ENCODE measurements at places on chromosomes 4 and X.

DNA sequence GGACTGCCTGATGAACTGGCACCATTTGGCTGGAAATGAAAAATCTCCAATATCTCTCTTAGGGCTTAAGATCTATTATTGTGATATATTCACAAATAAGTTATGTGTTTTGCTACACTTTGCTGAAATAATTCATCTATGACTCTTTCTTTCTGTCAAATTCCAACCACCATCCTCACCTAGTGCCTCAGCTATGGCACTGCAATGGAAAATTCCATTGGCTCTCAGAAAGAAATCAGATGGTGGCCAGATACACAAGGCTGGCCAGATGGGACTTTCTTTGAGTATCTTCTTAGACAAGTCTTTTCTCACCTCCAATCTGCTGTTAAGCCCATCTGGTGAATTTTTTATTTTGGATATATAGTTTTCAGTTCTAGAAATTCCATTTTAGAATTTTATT lies 28.0 kb downstream of the NAT8L start:
- DNase-seq: no peak

DNA sequence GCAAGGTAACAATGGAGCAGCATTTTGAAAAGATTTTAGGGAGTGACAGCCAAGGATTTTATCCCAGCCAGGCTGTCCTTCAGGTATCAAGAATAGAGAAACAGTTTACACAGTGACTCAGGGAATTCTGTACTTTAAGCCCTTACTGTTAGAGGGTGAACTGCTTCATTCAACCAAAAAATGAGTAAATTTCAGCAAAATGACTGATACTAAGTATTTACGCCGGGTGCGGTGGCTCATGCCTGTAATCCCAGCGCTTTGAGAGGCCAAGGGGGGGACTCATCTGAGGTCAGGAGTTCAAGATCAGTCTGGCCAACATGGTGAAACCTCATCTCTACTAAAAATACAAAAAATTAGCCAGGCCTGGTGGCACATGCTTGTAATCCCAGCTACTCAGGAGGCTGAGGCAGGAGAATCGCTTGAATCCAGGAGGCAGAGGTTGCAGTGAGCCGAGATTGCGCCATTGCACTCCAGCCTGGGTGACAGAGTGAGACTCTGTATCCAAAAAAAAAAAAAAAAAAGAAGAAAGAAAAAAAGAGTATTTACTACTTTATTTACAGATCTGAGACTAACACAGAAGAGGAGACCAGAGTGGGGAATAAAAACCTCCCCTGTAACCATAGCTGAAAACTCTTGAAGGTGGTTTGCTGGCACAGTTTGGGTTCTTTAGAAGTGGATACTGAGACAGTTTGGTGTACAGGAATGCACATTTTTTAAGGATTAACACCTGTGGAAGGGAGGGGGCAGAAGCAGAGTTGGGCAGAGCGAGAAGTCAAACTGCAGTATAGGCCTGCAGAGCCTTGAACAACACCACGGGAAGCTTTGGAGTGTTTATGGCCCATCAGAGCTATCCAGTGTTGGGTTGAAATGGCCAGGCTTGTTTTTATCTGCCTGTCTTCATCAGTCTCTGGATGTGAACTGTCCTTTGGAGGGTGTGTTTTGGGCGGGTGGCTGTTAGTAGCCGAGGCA lies 40.5 kb downstream of the TMEM131L start:
- no peak for DNase-seq

GRCh38 chr4:177264788-177265422 lies 44.8 kb upstream of the NEIL3 start:
- no peak for DNase-seq

- DNase-seq: no peak
Observed at GRCh38 chr4:183576701-183577404, 72.0 kb downstream of the ING2 start.

DNA sequence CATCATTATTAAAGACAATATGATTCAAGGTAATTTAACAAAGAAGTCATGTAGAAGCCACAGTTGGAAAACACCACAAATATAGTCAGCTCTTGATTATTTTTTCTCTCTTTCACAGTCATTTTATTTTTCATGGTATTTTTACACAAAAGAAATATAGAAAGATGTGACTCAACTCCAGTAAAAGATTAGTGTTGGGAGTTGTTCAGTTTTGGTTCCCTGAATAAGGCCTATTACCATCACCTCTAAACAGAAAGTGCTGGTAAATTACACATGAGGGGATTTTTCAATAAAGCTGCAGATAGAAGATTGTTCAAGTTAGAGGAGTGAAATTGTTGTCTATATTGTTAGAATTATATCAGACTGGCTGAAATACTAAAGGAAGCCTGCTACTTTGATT lies 107.0 kb downstream of the DDIT4L start:
- no peak for DNase-seq

GRCh38 chr4:76502886-76503285 lies 67.9 kb downstream of the SHROOM3 start:
- no peak for DNase-seq

GRCh38 chrX:121853762-121854613 lies 806.6 kb downstream of the GLUD2 start:
- no peak for DNase-seq

- no peak for DNase-seq
Observed at GRCh38 chr4:112119353-112119783, 25.9 kb upstream of the FAM241A start.

DNA sequence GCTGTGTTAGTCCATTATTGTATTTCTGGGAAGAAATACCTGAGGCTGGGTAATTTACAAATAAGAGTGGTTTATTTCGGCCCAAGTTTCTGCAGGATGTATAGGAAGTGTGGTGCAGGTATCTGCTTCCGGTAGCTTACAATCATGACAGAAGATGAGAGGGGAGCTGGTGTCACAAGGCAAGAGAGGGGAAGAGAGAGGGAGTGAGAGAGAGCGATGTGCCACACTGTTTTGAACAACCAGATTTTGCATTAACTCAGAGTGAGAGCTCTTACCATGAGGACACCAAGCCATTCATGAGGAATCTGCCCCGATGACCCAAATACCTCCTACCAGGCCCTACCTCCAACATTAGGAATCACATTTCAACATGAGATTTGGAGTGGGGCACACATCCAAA lies 627.6 kb upstream of the FRG1 start:
- DNase-seq: no peak

DNA sequence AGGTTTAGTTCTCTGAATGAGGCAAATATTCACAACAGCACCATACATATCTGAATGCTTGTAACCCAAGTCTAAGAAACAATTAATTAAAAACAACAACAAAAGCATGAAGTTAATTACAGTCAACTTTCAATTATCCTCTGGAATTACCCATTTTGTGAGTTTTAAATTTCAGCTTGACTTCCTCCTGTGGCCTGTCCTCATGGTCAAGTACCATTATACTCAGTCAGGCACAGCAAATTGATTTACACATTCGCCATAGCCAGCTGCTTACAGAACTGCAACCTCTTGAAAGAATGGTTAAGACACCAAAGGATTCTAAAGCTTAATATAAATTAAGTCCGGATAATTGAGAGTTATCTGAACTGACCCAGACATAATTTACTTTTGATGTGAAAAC lies 306.5 kb downstream of the CAMK2D start:
- no peak for DNase-seq

DNA sequence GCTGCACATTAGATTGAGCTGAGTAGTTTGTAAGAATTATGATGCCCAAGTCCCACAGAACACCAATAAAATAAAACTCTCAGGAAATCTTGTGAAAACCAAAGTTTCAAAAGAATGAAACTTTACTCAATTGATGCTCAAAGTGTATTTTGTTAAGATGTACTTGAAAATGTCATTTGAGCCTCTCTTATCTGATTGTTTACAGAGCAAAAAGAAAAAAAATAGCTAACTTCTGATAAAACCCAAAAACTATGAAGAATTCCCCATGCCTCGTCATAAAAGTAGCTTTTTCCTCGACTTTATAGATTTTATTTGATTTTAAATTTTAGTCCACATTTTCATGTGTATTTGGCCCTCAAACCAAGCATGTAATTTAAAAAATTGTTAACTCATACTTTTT lies 521.5 kb upstream of the FTHL17 start:
- DNase-seq: no peak

GRCh38 chr4:102726068-102726467 lies 34.7 kb downstream of the MANBA start:
- no peak for DNase-seq

- no peak for DNase-seq
Observed at GRCh38 chr4:126168484-126168883, 853.7 kb downstream of the FAT4 start.

DNA sequence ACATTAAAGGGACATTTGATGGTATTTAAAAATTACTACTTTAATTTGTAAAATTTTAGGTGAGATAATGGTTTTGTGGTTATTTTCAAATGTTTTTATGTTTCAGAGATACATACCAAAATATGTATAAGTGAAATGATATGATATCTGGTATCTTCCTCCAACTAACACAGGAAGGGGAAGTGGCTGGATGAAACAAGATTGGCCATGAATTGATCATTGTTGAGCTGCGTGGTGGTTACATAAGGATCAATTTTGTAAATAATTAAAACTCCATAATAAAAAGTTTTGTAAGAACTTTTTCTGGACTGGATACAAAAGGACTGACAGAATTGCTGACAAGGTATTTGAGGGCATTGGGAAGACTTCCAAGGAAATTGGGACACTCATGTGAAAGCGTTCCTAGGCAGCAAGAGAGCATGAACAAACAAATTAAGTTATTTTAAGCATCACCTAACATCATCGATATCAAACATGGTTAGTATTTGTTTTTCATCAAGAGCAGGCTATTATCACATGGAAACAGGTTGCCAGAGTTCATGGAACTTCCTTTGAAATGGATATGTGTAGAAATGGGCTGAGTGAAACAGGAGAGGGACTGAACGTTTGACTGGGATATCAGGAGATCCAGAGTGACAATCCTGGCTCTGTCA lies 4.4 kb upstream of the PGM2 start:
- DNase-seq: no peak

DNA sequence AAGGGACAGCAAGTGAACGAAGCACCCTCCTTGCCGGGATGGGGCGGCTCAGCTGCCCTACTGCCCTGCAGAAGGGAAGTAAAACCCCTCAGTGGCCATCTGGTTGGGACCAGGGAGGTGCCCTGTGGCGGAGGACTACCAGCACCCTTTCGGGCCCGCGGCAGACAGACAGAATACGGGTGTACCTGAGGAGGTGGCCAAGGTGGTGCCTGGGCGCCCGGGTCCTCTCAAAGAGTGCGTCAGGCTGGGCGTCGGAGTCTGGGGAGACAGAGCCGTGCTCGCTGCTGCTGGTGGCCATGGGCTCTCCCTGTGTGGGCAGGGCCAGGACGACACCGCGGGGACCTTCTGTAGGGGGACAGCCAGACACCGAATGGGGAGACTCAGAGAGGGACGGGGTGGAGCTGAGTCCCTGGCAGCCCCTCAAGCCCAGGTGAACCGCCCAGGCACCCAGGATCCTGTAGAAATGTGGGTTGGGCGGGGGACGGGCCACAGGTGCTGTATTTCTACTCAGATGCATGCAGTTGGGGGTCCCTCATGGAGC lies 29.7 kb downstream of the PDHA1 start:
- no peak for DNase-seq

DNA sequence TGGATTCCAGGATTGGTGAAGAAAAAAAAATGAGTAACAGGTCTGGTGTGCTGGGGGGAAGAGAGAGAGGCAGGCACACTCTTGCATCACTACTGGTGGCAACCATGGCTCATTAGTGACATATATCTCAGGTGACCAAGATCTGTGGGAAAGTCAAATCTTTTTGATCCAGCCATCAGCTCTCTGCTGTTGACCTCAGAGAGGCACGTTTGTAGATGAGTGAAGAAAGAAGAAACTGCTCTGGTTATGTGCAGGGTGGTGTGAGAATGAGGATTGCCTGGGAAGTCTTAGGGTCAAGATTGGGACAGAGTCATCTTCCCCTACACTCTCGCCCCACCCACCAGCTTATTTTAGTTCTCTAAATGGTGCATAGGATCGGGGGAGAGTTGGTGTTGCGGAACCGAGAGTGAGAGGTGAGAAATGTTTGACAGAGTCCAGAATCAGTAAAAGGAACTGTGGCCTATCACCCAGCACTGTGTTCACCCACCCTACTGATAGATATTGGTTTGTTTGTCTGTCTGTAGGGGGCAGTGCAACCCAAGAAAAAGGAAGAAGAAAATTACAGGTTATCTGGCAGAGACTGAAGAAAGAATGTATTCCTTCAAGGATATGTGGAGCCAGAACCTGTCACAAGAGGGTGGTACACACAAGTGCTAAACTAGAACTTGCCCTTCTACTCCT lies 21.9 kb downstream of the ARMCX6 start:
- no peak for DNase-seq
